ENCODE measurements at places on chromosomes 5 and 9.

- no peak for DNase-seq
Measured at GRCh38 chr5:178468196-178468685, 122.0 kb downstream of the COL23A1 start.

- DNase-seq = no peak
Measured at GRCh38 chr9:38035873-38036272, 33.2 kb downstream of the SHB start.

- DNase-seq = no peak
Measured at GRCh38 chr5:121913418-121913817, 48.4 kb upstream of the SRFBP1 start.

DNA sequence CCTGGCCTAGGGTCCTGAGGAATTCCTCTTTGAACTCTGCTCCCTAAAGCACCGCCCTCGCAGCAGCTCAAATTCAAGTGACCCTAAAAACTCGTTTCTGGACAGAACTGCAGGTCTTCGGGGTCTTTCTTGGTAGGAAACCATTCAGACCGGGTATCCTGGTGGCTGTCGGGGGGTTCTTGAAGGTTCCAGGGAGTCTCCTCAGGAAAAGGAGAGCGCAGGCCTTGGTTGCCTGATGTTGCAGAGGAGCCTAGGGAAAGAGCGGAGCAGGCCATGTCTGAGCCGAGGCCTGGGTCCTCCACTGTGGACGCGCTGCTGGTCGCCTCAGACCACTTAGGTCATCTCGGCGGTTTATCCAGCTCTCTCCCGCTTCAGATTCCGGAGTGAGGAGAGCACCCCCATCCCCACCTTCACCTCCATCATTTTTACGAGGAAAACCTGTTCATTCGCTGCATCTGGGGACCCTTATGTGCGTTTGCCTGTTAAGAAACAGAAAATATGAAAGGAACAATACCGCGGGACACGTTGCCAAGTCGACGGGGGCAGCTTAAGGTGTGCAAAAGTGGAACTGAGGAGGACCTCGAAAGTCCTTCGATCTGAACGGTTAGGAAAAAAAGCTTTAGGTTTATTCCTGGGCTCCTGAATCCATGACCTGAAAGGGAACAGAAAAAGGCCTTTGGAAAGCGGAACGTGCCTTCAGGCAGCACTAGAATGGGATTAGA, 299.4 kb downstream of the PARP8 start:
- no peak for DNase-seq

- no peak for DNase-seq
Measured at GRCh38 chr5:120613729-120614128, 149.6 kb downstream of the PRR16 start.

- no peak for DNase-seq
Measured at GRCh38 chr9:91220491-91221135, 141.1 kb downstream of the AUH start.

GRCh38 chr5:157312492-157312891, 46.6 kb downstream of the CYFIP2 start:
- peak; percentile 64 for DNase-seq

DNA sequence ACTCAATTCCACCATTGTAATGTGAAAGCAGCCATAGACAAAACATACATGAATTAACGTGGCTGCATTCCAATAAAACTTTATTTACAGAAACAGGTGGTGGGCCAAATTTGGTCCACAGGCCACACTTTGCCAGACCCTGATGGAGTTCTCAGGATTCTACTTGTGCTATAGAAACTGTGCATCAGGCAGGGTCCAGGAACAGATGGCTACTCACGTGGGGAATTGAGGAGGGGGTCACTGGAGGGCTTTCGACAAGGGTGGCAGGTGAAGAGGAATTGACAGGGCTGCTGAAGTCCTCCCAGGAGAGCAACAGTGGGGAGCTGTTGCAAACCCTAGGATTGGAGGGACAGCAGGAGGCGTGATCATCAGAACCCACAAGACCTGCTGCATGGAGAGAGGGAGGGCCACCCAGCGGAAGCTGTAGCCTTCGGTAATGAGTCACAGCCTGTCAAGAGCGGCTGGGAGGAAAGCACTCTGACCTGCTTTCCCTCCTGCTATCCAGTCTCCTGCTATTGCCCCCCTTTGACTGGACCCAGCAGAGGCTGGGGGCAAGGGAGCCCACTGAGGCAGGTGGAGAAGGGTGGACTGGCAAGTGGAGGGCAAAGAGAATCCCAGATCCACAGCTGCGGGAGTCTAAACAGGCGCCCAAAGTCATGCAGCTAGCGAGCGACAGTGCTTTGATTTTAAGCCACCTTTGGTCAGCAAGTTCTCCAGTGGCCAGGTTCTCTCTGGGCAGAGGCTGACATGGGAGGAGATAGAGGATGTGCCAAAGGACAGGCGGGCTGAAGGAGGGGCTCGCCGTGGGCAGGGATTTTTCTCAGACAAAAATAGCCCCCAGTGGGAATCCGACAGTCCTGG, 138.3 kb upstream of the SMIM23 start:
- no peak for DNase-seq

GRCh38 chr5:58786035-58786434, 203.2 kb downstream of the RAB3C start:
- DNase-seq = no peak

- DNase-seq = no peak
Measured at GRCh38 chr9:125172031-125172755, 17.4 kb downstream of the PPP6C start.

- no peak for DNase-seq
Measured at GRCh38 chr5:31427013-31427723, 104.7 kb downstream of the DROSHA start.

- DNase-seq = no peak
Measured at GRCh38 chr5:72662936-72663335, 153.5 kb upstream of the TNPO1 start.

DNA sequence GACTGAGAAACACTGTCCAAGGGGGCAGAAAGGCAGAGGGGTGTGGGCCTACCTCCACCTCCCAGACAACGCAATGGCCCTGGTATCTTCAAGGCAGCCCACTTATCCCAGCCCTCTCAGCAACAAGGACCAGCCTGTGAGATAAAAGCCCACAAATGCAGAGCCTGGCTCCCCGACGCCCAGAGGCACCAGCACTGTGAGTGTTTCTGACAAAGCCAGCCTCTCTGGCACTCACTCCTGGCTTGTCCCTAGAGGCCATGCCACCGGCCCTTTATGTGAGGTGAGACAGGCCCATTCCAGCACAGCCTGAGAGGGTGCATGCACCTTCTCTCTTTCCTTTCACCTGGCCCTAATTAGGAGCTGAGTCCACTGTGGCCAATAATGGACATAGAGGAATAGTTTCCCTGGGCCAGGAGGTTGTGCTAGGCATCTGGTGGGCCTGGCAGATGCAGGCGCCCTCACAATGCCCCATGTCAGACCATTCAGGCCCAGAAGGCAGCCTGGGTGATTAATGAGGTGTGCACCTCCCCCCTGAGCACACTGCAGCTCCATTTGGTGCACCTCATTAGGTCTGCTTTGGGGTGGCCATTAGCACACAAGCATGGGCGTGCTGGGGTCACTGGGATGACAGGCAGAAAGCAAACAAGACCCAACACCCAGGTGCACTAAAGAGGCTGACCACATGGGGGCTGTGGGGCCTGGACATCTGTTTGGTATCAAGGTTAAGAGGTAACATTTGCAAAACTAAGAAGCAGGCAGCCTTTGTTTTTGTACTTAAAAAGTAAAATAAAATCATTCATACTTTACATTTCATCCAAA, 176.0 kb downstream of the MED10 start:
- no peak for DNase-seq

DNA sequence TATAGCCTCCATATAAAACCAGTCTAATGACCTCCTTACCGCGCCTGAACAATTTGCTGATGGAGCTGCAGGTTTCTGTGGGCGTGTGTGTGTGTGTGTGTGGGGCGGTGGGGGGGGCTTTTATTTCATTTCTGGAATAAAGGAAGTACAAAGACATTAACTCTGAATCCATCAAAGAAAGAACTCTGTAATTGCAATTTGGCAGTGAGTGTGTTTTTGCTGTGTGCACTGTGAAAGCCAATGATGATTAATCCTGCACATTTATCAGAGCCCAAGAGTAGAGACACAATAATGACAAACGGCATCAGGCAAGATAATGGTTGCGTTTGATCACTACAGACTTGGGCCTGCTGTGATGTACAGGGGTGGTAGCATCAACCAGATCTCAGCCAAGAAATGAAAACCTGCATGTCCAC, 29.3 kb upstream of the NDFIP1 start:
- DNase-seq = no peak
